Stimulated activated CD4-positive, alpha-beta T cell treated with anti-CD3 and anti-CD28 coated beads, Interleukin-15, amount 100 ng/mL, for 1 hour (primary cell): ENCODE measurements at places on chromosomes 3 and 15.
A peak's percentile ranks its signal among the peaks of the same experiment; 100 is the strongest.

DNA sequence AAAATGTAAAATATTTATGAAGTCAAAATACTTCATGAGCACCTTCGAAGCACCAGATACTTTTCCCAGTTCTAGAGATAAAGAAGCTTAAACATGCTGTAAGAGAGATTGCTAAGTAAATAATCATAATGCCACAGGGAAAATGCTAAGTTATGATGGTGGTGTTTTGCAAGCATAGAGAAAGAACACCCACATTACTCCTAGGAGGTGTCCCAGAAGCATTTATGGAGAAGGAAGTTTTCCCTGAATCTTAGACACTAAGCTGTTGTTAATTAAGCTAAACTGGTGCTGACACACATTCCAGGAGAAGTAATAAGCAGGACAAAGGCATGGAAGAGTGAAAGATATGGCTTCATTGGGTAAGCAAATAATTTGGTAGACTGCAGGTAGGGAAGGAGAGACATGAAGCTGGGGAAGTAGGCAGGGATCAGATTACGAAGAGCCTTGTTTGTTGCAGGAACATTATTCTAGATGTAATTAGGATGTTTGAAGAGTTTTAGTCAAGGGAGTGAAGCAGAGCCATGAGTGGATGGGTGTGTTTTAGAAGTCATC, 40.4 kb upstream of the CHMP2B start:
- DNase-seq: no peak

DNA sequence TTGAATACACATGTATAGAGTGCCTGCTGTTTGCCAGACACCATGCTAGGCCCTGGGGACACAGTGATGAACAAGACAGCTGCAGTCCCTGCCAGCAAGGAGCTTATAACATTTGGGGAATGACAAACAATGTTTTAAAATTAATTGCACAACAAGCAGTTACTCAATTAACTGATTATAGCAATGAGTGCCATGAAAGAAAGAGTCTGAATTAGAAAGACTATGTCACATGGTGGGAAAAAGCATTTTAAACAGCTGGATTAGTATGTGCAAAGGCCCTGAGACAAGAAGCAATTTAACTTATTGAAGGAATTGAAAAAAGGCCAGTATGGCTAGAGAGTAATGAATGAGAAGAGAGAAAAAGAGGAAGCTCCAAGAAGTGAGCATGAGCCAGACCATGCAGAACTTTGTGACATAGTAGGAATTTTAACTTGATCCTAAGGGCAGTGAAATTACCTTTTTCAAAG, 64.5 kb upstream of the PLXNA1 start:
- no peak for DNase-seq

DNA sequence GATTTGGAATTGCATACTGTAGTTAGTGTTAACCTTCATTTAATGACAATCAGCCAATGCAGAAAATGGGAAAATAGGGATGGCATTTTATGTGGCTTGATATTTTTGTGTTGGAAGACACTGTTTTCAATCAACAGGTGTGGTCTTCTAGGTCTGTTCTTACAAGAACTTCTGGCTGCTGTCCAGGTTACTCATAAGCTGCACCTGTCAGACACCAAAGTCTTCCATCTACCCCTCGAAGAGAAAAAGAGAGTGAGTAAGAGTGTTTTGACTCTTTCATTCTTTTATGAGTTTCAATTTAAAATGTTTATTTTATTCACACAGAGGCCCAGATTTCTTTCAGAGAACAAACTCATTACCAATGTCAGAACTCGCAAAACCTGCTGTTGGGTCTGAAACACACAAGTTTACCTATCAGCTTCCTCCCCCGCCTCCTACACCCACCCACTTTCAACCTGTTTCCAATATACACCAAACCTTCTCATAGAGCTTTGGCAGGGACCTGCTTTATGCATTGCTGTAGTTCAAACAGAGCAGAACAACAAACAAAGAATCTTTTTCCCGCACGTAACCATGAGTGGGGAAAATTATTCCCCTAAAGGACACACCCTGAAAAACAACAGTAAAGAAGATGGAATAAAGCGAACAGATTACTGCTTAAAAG, 767.7 kb upstream of the ALCAM start:
- DNase-seq: no peak

GRCh38 chr3:151839313-151839631, 25.4 kb downstream of the AADAC start:
- DNase-seq: no peak

DNA sequence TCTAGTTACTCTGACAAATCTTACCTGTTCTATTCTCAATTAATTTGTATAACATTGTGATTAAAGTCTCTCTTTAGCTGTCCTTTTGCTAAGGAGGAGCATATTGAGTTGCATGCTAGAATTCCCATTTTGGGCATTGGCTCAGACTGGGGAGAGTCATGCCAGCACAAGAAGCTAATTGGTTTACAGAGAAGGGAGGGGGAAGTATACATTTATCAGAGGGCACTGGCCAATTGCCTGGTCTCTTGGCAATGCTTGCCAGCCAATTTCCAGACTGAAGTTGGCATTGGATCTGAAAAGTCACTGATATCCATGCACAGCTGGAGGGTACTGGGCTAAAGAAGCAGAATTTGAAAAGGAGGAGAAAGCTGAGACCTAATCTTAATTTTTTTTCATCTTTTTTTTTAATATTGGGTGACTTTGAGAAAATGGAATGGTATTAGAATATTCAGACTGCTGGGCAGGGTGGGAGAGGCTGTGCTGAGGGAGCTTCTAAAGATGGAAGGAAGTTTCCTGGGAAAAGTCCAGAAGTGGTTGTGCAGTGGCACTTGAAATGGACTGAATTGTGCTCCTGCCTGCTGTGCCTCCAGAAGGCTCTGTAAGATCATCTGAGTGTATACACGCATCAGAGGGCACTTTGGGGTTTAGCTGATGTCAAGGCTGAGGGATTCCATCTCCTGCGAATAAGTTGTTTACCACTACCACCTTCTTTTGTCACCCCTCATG, 365.2 kb upstream of the DPH6 start:
- DNase-seq: no peak

DNA sequence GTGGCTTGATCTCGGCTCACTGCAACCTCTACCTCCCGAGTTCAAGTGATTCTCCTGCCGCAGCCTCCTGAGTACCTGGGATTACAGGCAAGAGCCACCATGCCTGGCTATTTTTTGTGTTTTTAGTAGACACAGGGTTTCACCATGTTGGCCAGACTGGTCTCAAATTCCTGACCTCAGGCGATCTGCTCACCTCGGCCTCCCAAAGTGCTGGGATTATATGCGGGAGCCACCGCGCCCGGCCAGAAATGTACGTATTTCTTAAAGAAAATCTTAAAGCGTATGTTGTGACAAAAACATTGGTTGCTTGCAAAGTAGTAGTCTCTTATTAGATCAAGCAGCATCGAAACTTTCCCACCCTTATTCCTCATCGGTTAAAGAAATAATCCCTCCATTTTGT, 748.9 kb upstream of the NR2F2 start:
- no peak for DNase-seq

DNA sequence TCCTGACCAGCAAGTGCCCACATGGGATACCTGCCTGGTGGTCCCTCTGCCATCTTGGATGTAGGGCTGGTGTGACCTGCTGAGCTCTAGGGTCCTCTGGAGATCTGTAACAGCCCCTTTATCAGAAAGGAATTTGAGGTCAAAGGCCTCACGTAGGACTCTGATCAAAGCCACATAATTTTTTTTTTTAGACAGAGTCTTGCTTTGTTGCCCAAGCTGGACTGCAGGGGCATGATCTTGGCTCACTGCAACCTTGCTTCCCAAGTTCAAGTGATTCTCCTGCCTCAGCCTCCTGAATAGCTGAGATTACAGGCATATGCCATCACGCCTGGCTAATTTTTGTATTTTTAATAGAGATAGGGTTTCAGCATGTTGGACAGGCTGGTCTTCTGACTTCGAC, 9.5 kb downstream of the ITGB5 start:
- no peak for DNase-seq

GRCh38 chr15:26051761-26052675, 188.9 kb upstream of the ATP10A start:
- DNase-seq: no peak

DNA sequence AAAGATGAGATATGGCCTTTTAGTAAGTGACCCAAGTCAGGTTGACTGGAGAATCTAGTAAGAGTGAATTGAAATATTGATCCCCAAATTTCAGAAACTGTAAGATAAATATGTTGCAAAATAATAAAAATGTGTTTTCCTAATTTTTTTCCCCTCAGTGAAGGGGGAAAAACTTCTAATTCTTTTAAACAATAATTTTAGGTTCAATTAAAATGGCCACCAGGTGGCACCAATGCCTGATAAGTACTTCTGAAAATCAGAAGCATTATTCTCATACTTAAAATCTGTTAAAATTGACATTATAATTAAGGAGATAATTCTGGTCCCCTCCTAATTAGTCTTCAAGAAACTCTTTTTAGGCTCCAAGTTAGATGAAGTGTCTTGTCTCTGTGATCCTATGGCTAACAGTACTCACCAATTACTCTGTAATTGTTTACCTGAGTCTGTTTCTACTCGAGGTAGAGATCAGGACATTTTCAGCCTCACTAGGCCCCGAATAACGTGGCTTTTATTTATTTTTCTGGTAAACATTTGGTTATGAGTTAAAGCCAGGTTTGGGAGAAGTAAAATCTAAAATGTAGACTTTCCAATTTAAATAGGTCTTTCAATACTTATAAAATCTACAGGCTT, 52.6 kb downstream of the NMD3 start:
- DNase-seq: no peak

DNA sequence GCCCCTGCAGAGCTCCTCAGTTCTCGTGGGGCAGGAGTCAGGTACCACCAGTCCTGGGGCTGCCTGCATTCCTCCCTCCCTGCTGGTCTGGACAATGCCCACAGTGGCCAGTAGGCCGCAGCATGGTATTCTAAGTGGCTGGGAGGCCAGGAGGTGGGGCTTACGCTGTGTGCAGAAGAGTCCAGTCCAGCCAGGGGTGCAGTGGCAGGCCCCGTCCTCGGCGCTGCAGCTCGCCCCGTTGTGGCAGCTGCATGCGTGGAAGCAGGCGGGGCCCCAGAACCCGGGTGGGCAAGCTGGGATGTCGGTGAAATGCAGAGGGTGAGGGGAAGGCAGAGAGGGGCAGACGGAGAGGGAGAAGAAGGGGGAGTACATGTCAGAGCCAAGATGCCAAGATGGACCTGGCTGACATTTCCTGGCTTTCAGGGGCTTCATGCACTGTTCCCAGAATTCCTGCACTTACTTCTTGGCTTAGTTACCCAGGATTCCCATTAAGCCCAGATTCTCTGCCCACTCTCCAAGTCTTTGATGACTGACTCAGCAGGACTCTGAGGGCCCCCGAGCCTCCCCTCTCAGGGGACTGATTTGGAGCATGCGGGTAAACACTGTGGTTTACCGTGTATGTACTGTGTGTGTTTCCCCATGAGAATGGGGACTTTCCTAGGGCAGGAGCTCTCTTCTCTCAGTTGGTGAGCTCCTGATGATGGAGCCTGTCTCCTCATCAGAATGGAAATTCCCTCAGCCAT, 47.5 kb downstream of the RAB11A start:
- DNase-seq: peak; percentile 10

DNA sequence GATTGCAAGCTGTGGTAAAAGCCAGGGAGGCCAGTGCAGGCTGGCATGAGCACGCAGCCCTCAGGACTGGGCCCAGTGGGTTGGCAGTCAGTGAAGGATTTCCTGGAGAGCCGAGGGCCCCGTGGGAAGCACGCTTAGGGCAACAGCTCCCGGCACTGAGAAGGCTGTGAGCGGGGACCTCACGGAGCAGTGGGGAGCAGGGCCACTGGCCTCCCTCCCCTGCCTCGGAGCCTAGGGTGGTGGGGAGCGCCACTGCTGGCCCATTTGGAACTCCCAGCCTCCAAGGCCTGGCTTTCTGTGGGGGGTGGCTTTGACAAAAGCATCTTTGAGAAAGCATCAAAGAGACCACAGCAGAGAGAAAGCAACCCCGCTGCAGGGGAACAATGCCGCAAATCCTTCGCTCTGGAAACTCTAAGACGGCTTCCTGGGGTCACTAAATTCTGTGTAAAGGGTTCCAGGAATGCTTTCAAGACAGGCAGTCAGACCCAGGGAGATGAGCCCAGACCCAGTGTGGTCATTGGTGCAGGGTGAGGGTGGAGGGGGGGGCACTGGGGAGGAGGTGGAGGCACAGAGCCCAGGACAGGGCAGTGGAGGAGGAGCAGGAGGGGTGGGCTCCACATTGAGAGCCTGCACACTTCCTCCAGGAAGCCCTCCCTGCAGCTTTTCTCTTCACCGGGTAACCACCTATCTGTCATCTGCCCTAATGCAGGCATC, 9.5 kb upstream of the APBA2 start:
- DNase-seq: no peak

- no peak for DNase-seq
Observed at GRCh38 chr3:27511724-27512422, 27.7 kb upstream of the SLC4A7 start.

DNA sequence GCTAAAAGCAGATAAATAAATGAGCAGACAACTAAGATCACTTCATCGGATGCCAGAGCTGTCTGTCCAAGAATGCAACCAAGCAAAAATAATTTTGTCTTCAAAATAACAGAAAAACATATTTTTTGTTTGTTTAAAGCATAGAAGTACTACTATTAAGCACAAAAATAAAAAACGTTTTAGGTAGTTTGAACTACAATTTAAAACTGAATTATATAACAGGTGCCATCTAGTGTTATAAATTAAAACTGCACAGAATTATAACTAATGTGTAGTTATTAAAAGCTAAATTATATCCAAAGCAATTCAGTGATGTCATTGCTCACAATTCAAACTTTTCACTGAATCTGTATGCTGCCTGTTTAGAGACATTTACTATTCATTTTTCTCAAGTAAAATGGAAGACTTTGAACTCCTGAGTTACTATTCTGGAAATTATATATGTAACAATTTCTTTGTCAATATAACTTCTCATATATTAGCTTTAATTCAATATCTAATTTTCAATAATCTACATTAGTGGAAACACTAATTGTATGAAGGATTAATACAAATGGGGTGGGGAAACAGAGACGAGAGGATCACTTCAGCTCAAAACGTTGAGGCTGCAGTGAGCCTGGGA, 29.5 kb downstream of the LINS1 start:
- DNase-seq: no peak

DNA sequence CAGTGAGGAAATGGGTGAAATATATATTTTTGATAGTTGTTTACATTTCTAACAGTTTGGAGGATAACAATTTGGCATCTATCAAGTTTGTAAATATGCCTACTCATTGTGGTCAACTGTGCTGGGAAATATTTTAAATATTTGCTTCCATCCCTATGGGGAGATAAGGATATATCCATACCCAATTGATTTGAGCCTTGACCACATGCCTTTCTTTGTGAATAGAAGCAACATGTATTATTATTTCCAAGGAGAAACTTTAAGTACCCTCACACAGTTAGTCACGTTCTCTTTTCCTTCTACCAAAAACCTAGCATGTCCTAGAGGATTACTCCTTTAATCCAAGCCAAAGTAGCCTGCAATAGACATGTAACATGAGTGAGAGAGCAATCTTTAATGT, 245.4 kb upstream of the CBLB start:
- no peak for DNase-seq
